ENCODE measurements at places on chromosomes 12 and 14. TPM values are rescaled to one million over a fixed set of nuclear protein-coding genes. Genes with fewer than 3 reads are reported as not detected.

EAPP gene
- total RNA-seq = 34.8 TPM

SYNDIG1L gene
- total RNA-seq = not detected

OR5AU1 gene
- not detected for total RNA-seq

KLC1 gene
- total RNA-seq = 300 TPM

PTGES3 gene
- 52.8 TPM for total RNA-seq

LAG3 gene
- 0.16 TPM for total RNA-seq

All from bladder microvascular endothelial cell (primary cell).